ENCODE measurements at places on chromosomes 11 and 22.

DNA sequence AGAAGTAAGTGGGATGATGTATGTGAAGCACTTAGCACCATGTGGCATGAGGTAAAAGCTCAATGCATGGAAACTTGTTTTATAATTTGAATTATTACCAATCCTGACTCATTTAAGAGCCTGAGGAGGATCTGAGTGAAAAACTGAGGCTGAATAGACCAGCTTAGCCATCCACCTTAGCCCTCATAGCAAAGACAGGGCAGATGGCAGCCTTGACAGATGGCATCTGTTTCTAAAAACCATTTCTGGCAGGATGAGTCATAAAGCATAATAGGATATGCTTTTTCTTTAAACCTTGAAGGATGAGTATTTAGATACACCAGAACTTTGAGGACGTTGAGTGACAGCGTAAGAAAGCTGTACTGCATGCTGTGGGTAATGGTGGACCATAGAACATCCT is 61.0 kb upstream of the NAV2 start:
- no peak for DNase-seq

- DNase-seq: no peak
Observed at GRCh38 chr11:77886401-77886800, 65.5 kb downstream of the AAMDC start.

DNA sequence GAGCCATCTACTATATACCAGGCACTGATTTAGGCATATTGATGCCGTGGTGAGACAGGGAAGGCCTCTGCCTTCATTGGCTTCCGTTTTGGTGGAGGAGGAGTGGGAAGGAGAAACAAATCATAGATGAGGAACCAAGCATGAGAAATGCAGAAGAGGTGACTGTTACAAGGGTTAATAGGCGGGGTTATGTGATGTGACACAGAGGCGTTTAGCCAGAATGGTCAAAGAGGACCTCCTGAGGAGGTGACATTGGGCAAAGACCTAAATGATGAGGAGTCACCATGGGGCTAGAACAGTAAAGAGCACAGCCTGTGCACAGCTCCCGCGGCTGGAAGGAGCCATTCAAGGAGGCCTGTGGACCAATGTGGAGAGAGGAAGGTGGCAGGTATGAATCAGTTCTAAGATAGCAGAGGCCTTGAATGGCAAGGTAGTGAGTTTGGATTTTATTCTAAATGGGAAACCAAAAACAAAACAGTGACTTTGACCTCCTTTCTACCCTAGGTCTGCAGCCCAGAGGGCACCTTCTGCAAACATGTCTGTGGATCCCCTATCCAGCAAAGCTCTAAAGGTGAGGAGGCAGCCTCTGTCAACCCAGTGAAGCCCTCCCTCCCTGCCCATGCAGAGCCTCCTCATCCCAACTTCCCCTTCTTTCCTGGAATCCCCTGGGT is 11.7 kb downstream of the MAFF start:
- no peak for DNase-seq

DNA sequence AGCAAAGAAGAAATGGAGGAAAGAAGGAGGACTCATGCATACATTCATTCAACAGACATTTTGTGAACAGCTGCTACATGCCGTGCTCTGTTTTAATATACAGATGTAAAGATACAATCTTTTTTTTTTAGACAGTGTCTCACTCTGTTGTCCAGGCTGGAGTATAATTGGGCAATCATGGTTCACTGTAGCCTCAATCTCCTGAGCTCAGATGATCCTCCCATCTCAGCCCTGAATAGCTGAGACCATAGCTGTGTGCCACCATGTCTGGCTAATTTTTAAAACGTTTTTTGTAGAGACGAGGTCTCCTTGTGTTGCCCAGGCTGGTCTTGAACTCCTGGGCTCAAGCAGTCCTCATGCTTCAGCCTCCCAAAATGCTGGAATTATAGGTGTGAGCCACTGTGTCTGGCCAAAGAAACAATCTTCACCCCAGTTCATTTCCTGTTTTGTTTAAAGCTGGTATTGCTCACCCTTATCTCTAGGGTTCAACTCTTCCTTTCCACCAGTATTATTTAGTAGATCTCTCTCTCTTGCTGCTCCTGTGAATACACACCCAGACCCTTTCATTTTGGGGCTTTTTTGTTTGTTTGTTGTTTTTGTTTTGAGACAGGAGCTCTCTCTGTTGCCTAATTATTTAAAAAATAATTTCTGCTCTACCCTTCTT is 69.8 kb downstream of the RNF169 start:
- no peak for DNase-seq

DNA sequence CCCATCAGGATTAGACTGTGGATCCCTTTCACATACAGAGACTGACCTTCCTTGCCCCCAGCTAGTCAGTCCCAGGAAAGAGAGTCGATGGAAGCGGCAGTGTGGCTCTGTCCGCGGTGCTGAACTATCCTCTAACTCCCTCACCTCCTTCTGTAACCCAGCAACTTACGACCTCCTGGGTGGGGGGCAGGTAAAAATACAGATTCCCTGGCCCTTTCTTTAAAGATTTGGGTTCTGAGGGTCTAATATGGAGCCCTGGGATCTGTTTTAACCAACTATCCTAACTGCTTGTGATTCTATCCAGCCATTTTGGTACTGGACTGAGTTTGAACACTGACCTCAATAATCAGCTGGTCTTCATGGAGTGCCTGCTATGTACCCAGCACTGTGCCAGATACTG is 23.2 kb downstream of the MFNG start:
- no peak for DNase-seq

GRCh38 chr11:83827520-83827919 is 541.4 kb upstream of the CCDC90B start:
- DNase-seq: no peak

DNA sequence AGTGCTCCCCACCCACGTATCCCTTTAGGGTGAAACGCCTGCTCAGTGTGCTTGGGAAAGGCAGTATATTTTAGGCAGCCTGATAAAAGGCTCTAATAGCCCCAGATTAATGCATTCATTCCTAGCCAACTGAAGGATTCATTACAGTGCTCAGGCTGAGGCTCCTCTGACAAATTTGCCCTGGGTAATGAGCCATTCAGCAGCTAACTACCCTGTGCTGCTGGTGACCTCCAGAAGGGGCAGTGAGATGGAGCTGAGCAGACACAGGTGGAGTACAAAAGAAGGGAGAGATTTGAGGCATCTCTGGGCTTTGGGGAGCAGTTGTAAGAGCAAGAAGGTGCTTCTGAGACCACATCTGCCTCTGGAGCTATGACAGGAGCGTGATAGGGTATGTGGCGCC is 817.0 kb downstream of the NTM start:
- no peak for DNase-seq

GRCh38 chr11:72668629-72669347 is 5.4 kb downstream of the PDE2A start:
- no peak for DNase-seq

DNA sequence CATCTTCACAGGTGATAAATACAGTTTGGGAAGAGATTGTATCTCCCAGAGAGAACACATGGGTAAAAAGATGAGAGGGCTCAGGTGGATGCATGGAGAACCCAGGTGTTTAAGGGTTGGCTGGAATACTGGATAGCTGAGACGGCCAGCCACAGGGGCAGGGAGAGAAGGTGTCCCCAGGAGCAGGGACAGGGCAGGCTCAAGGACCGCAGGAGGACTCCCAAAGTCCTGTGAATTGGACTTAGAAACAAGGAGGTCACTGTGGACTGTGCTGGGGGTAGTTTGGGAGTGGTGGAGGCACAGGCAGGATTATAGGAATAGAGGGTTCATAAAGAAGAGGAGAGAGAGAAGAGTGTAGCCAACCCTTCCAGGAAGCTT is 103.8 kb upstream of the PARVA start:
- no peak for DNase-seq

- no peak for DNase-seq
Observed at GRCh38 chr11:44316659-44317240, 6.8 kb upstream of the ALX4 start.

- no peak for DNase-seq
Observed at GRCh38 chr22:25909614-25910387, 167.8 kb downstream of the MYO18B start.

DNA sequence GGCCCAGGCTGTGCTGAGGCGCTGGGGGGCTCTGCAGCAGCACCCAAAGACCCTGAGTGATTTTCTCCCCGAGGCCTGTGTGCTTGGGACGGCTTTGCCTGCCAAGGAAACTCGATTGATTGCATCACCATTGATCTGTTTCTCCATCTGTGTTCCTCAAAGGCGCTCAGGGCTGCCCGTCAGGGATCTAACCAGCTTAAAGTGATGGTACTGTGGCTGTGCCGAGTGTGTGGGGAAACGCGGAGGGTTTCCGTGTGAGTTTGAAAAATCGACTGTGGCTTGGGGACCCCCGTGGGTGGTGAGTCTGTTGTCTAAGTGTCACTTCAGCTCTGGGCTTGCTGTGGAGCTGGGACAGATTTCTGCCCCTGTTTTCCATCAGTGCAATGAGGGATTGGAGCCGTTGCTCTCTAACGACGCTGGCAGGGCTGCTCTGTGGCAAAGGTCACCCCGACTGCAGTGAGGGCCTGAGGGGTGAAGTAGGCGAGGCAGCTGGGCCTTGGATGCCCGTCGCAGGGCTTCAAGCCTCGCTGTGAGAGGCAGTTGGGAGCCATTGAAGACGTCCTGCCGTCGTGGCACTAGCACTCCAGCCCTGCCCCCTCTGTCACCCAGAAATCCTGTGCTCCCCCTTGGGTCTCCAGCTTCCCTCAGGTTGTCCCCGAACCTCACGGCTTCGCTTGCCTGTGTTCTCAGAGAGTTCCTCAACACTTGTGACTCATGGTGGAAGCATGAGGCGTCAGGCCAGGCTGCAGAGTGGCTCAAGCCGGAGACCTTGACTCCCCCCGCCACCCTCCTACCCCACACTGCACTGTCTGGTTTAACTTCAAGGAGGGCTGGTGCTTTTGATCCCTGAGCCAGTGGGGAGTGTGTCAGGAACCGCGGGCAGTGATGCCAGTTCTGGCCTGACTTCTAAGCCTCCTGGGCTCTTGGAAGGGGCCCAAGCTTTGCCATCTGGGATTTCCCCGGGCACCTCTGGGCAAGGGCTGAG is 21.8 kb downstream of the CACNA1I start:
- no peak for DNase-seq

- no peak for DNase-seq
Observed at GRCh38 chr11:98411777-98412176, 609.0 kb upstream of the CNTN5 start.

GRCh38 chr11:70661761-70662501 is 263.6 kb downstream of the CTTN start:
- no peak for DNase-seq

GRCh38 chr22:17868771-17869170 is 94.5 kb upstream of the BID start:
- DNase-seq: no peak

DNA sequence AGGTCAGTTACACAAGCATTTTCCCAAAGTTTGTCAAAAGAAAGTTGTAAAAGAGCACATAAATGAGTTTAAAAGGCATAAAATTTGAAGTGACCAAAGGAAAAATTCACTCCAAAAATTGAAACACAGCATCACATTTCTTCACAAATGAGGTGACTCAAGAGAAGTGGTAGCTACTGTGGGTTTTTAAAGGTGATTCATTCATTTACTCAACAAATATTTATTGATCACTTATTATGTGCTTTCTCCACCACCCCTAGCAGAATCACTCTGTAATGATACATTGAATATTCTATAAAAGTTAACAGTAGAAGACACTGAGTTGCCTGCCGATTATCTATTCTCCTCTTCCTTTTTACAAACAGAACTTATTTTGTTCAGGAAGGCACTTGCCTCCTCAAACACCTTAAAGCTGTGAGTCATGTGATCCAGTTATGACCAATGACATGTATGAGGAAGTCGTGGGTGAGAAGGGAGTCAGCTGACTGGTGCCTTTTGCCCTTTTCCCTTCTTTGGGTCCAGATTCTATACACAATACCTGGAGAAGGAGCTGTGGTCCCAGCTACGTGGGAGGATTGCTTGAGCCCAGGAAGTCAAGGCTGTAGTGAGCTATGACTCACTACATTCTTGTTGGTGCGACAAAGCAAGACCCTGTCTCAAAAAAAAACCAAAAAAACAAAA is 67.7 kb upstream of the CLNS1A start:
- DNase-seq: no peak

- no peak for DNase-seq
Observed at GRCh38 chr22:39567135-39567946, 3.2 kb upstream of the CACNA1I start.

DNA sequence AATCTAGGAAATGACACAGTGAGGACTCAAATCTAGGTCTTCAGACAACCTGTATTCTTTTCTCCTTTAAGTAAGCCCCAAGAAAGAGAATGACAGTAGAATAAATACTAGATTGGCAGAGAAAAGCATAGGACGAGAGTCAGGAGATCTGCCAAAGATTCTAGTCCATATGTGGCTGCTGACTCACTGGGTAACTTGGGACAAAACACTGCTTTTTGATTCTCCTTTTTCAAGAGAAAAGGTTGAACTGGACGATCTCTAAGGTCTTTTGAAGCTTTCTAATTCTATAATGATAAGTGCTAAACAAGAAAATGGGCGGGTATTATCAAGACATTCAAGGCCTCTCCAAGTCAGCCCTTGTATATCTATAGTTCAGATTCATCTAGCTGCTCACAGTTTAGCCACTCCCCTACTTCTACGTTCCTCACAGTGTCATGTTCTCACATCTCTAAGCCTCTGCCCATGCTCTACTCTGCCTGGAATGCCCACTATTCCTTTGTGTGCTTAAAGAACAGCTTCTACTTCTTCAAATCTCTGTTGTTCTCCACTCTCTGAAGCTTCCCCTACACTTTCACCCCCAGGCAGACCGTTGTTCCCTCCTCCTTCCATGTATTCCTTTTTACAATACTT is 53.0 kb downstream of the RELT start:
- no peak for DNase-seq

GRCh38 chr11:28713850-28714249 is 605.7 kb downstream of the METTL15 start:
- no peak for DNase-seq

DNA sequence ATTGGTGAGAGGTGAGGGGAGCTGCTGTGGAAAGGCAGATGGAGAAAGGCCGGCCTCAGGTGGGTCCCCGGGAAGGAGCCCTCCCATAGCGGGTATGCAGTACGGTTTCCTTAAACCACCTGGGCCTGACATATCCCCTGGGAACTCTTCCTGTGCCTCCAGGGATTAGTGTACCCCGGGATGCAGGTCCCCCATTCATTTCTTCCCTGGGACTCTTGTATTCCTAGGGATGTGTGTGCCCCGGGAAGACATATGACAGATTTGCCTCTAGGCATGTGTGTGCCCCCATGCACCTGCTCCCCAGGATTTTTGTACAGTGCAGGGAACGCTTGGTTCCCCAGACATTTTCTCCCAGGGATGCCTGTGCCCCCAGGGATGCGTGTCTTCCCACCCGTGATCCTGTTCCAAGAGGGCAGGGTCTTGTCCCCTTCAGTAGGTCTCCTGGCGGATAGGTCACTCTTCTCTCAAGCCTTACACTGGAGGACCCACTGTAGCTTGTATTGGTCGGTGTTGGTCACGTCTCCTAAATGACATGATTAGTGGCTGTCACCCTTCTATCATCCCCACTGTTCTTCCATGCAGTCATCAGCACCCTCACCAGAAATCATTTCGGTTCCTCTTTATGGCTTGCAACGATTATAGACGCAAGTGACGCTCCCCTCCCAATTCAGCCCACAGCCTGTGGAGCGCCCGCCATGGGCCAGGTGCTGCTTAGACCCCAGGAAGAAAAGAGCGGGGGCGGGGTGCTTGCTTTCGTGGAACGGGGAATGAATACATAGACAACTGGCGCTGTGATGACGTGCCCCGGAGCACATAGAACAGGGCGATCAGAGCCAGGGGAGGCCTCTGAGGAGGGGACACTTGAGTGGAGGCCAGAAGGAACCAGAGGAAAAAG is 1.3 kb downstream of the PARVB start:
- DNase-seq: no peak

All from cortex of kidney (tissue), 1 donor.